ENCODE measurements at places on chromosomes 3 and 15.

DNA sequence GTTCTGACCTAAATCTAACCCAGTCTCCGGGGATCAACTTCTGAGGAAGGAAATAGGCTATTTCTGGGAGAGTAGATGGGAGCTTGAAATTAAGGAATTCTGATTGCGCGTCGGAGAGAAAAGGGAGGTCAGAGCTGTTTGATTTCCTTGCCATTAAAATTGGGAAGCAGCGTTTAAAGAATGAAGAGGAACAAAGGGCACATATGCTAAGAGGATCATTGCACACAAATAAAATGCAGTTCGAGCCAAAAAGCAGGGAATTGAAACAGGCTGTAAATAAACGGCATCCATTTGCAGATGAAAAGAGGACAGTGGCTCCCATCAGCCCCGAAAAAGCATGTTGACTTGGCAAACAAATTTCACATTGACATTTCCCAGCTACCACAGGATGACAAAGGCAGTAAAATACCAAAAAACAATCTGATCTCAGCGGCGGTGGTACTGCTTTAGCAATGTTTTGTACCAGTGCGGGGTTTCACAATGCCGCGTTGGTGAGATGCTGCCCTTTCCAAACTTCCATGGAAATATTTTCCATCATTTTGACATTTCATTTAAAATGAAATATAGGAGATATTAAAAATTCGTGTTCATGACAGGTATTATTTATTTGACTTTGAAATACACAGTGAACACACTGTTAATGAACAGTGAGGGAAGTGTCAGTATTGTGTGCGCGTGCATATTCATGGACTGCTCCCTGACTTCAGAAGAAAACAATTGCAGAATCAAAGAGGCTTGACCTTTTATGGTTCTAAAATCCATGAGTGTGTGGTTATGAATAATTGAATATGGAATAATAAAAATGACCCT, 108.8 kb downstream of the SQOR start:
- DNase-seq: no peak

DNA sequence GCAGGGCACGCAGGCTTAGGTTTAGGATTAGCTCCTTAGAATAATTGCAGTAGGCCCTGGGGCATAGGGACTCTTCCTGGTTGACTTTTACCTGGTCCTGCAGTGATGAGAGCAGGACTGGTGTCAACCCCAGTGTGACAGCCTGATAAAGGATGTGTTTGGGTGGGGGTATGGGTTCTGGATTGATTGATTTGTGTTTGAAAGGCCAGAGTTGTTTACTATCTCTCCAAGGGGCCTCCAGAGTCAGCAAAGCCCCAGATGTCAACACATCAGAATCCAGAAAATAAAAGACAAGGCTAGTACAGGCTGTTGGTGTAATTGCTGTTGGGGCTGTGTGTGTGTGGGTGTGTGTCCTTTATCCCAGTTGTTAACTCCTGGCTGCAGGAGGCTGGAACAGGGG, 122.3 kb downstream of the CHRNA7 start:
- no peak for DNase-seq

DNA sequence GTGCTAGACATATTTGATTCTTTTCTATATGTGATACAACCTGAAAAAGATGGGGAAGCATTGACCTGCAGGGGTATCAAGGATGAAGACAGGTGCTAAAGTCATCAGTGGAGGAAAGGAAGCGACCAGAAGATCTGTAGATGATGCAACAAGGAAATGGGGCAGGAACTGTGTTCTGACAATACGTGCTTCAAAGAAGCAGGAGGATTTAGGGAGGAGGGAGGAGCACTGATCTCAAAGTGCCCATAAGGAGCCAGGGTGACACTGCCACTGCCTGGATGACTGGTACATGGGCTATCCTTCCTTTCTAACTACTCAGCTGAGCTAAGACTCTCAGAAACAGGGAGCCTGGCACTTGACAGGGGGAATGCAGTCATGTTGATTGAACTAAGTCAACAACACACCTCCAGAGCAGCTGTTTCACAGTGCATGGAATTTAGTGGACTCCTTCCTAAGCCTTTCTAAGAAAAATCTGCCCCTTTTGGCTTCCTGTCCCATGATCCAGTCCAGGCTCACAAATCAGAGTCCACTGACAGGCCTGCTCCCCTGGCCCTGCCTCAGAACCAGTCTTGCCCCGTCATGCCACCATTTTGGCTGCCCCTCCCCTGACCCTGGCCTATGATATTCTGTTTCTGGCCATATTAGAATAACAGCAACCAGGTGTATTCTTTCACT, 12.0 kb downstream of the LYSMD4 start:
- DNase-seq: no peak

DNA sequence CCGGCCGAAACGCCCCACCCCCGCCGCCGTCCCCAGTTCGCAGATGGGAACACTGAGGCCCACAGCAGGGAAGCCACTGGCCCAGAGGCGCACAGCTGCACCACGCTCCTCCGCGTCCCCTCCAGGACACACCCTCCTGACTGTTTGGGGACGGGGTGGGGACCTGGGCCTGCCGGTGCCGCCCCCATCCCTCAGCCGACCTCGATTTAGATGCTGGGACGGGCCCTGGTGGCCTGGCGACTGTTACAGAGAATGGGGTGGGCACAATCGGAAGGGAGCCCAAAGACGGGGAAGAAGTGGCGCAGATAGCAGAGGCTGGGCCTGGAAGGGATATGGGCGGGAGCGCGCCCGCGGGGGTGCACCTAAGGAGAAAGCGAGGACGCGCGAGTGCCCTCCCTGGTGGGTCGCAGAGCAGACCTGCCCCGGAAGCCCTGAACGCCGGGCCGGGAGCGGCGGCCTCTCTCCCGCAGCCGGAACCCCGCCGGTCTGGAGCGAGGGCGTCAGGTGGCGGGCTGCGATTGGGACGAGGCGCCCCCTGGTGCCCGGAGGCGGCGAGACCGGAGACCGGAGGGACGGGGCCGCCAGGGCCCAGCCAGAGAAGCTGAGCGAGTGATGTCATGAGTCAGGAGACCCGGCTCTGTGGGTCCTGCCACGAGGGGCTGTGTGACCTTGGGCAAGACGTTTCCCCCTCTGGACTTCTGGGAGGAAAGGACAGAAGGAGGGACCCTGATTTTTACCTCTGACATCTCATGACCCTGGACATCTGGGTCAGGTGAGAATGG, 78.4 kb downstream of the IQSEC1 start:
- DNase-seq: peak; percentile 72

DNA sequence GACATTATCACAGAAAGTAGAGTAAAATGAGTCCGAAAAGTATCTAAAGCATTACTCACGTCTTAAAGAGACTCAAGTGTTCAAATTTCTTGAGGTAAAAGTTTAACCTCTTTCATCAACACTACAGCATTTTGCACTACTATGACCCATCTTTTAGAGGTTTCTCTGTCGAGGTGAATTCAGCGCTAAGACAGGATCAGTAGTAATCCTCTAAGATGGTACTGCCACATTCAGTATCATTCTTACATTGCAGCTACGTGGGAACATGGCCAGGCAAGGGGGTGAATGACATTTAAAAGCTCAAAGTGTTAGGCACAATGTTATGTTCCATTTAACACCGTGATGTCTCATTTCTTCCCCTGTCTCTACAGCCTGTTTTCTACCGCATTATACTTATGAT, 210.8 kb downstream of the FMN1 start:
- no peak for DNase-seq

Data from NCI-H774 (cell line).